Activated T-helper 1 cell treated with anti-CD3 and anti-CD28 coated beads, Interleukin-12 subunit alpha, Interleukin-12 subunit beta, Interleukin-2, Interleukin-4 antibody, amounts not matched to agents 30 ng/mL and 10 ng/mL and 1 ng/mL, durations not matched to agents 14 hours and 24 hours and 36 hours (primary cell): ENCODE measurements at places on chromosomes 3 and 15. TPM values are rescaled to one million over a fixed set of nuclear protein-coding genes. Genes with fewer than 3 reads are reported as not detected.

- peaks cover 12% of the 10 kb centered on the region for H3K36me3 ChIP-seq
- H3K4me1 ChIP-seq = peaks cover 89% of the 10 kb centered on the region
- peak overlapping the region; percentile 32 for H3K4me3 ChIP-seq
- H3K27ac ChIP-seq = peak overlapping the region; percentile 82
- peak; percentile 13 for DNase-seq
Measured at GRCh38 chr3:192817053-192817452, 89.7 kb upstream of the FGF12 start.

DZIP3 gene
- total RNA-seq = 5.0 and 5.2 TPM in 2 replicates

- H3K4me1 ChIP-seq = peaks cover 61% of the 10 kb centered on the region
- peaks cover 21% of the 10 kb centered on the region for H3K36me3 ChIP-seq
- H3K4me3 ChIP-seq = no peak overlapping the region
- H3K27ac ChIP-seq = no peak overlapping the region
- H3K27me3 ChIP-seq = no peaks in the 10 kb centered on the region
Measured at GRCh38 chr15:64635499-64636495, 139.6 kb downstream of the RBPMS2 start.

DNA sequence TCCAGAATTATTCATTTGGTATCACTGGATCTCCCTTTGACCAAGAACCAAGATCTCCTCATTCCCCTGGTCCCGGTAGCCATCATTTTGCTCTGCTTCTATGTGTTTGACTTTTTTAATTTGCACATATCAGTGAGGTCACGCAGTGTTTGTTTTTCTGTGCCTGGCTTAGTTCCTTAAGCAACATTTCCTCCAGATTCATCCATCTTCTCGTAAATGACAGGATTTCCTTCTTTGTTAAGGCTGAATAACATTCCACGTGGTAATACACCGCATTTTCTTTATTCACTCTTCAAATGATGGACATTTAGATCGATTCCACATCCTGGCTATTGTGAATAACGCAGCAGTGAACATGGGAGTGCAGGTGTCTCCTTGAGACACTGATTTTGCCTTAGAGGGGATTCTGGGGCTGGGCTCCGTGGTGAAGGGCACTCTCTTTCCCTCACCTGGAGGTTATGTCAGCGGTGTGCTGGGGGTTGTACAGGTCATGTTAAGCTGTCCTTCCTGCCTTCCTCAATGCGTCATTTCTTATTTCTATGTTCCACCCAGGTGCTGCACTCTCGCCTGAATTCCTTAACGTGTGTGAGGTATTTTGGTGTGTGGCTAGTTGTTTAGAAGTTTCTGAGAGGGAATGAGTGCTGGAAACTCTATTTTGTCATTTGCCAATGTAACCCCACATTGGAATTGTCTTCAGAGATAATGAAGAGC, 212.2 kb downstream of the LPP start:
- H3K27me3 ChIP-seq = peaks cover 1% of the 10 kb centered on the region
- H3K36me3 ChIP-seq = peaks cover 2% of the 10 kb centered on the region
- no peak overlapping the region for H3K4me3 ChIP-seq
- no peak for DNase-seq
- H3K27ac ChIP-seq = no peak overlapping the region

GRK7 gene
- not detected in 2 replicates for total RNA-seq

DNA sequence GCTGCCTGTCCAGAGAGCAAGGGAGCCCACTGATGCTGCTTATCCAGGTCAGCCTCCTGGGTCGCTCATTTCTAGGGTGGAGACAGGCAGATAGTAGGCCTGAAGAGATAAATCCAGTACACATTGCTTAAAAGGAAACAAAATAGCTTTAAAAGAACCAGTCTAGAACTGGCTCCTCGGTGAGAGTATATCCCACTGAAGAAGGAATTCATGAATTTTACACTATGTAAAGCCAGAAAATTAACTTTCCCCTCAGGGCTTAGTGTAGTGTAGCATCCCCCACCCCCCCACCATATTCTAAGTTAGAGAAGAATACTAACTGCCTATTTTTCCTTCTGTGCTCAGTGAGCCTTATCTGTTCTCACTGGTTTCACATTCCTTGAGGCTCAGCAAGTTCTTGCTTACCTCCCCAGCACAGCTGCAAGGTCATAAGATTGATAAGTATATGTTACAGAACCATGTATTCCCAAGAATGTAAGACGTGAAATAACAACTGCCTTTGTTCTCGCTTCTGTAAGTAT, 30.5 kb upstream of the NOX5 start:
- H3K4me1 ChIP-seq = no peaks in the 10 kb centered on the region
- H3K4me3 ChIP-seq = no peak overlapping the region
- H3K36me3 ChIP-seq = no peaks in the 10 kb centered on the region
- H3K27me3 ChIP-seq = peaks cover 5% of the 10 kb centered on the region
- DNase-seq = no peak

- H3K27me3 ChIP-seq = peaks cover 4% of the 10 kb centered on the region
- no peaks in the 10 kb centered on the region for H3K4me1 ChIP-seq
- no peaks in the 10 kb centered on the region for H3K36me3 ChIP-seq
- no peak overlapping the region for H3K4me3 ChIP-seq
- no peak for DNase-seq
Measured at GRCh38 chr15:38186507-38186906, 66.1 kb upstream of the SPRED1 start.

ST3GAL6 gene
- total RNA-seq = 0.44 and 0.83 TPM in 2 replicates

DNA sequence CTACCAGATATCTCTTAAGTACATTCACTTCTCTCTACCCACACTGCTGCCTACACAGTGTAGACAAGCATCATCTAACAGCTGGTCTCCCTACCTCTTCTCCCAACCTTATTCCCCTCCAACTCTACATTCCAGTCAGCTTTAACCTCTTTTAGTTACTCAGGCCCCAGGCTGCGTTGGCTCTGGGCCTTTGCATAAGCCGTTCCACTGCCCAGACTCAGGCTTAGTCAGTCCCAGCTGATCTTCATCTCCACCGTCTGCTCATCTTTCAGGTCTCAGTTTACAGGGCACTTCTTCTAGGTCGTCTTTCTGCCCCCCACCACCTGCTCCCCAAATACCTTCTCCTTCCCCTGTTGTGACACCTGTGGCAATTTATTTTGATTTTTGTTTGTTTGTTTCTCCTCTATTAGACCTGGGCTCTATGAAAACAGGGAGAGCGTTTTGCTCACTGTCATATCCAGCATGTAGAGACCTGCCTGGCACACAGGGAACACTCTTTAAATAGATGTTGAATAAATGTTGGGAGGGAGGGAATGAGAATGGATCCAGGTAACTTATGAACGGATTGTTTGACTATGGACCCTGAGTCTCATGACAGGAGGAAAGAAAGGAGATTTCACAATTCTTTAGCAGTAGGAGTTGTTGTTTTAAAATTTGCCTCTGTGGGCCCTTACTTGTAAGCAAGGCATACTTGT, 11.1 kb downstream of the SLC27A2 start:
- peaks cover 54% of the 10 kb centered on the region for H3K36me3 ChIP-seq
- no peak for DNase-seq
- no peaks in the 10 kb centered on the region for H3K27me3 ChIP-seq

TRIM59 gene
- total RNA-seq = 33.1 and 33.2 TPM in 2 replicates

GRCh38 chr15:99635794-99636193, 70.0 kb downstream of the MEF2A start:
- peaks cover 17% of the 10 kb centered on the region for H3K4me1 ChIP-seq
- no peak overlapping the region for H3K27ac ChIP-seq
- no peaks in the 10 kb centered on the region for H3K27me3 ChIP-seq

- peak; percentile 83 for DNase-seq
- no peaks in the 10 kb centered on the region for H3K27me3 ChIP-seq
- peak overlapping the region; percentile 83 for H3K27ac ChIP-seq
Measured at GRCh38 chr15:63122002-63122875, 578 bp downstream of the LACTB start.

GRCh38 chr15:35657679-35658311, 111.8 kb upstream of the DPH6 start:
- no peak for DNase-seq
- peaks cover 4% of the 10 kb centered on the region for H3K27me3 ChIP-seq
- peaks cover 12% of the 10 kb centered on the region for H3K4me1 ChIP-seq
- no peaks in the 10 kb centered on the region for H3K36me3 ChIP-seq
- H3K4me3 ChIP-seq = no peak overlapping the region
